CD4-positive, alpha-beta T cell treated with Interleukin-4 for 1 hour (primary cell): ENCODE measurements at places on chromosomes 2 and 18.

GRCh38 chr2:145012806-145013205 is 492.9 kb upstream of the ZEB2 start:
- DNase-seq, result no peak

DNA sequence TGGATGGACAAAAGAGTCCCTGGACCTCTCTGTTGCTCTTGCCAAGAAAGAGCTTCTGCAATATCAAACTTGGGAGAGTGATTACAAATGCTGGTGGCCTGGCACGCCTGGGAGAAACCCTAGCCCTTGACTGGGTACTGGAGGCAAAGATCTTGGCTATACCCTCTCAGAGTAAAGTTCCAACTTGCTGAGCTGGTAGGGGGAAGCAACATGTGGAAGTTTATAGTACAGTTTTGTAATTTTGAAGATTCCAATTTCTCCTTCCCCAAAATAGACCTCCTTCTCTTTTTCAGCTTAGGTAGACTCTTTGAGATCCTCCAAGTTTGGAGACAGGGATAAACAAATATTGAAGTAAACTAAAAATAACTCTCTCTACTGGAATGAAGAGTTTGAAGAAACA is 645.3 kb downstream of the NR4A2 start:
- DNase-seq, result no peak

DNA sequence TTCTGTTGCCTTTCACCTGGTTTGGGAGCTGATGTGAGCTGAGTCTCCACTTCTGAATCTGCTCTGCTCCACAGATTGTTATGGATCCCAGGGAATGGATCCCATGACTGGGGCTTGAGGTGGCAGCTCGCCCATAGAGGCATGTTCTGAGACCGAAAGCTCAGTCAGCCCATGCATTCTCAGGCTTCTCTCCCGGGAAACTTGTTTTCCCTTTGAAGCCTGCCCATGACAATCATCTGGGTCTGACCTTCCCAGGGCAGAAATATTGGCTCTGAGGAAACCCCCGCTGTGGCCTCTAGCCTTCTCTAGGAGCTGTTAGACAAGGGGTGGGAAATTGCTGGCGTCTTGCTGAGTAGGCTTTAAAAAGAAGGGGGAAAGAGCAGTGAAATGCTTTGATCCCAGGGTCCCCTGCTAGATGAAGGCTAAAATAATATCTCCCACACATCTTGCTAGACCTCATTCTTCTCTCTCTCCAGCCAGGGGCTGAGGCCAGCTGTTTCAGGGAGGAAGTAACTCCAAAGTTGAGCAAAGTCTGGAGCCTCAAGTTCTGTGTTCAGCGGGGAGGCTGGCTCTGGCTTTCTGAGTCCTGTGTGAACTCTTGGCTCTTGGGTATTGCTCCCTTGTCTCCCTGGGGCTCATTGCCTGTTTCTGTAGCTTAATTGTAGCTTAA is 2.0 kb downstream of the VAMP8 start:
- no peak for DNase-seq

- DNase-seq, result no peak
Observed at GRCh38 chr2:121567957-121568409, 37.3 kb downstream of the RNU4ATAC start.

DNA sequence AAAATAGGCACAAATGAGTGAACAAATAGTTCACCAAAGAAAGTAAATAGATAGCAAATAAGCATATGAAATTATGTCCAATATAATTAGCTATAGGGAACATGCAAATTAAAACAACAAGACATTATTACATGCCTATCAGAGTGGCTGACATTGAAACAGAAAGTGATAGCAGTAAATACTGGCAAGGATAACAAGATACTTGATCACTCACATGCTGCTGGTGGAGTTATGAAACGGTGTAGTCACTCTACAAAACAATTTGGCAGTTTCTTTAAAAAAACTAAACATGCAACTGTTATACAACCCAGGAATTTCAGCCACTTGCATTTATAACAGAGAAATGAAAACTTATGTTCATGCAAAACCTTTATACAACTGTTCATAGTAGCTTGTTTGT is 439.2 kb upstream of the ACVR2A start:
- peak; percentile 3 for DNase-seq

GRCh38 chr2:24317491-24317920 is 42.8 kb downstream of the ITSN2 start:
- no peak for DNase-seq

DNA sequence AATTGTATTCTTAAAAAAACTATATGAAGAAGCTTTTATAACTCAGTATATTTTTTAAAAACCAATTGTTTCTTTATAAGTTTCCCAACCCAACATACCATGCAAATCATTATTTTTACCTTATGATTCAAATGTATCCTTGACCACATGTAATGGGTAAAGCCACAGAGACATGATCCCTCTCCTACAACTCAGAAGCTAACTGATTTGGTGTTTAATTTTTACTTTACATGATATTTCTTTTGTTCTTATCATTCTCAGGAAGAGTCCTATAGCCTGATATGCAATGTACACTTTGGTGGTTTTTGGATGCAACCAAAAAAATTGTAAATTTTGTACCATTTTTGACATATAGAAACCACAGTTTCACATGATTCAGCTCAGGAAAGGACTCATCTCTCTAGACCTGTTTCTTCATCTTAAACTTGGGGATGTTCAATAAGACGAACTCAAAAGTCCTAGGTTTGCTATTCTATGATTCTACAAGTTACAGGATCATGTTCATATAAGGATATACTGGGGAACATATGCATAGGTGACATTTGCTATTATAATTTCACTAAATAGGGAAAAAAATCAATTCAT is 85.2 kb upstream of the RBBP8 start:
- DNase-seq, result no peak

DNA sequence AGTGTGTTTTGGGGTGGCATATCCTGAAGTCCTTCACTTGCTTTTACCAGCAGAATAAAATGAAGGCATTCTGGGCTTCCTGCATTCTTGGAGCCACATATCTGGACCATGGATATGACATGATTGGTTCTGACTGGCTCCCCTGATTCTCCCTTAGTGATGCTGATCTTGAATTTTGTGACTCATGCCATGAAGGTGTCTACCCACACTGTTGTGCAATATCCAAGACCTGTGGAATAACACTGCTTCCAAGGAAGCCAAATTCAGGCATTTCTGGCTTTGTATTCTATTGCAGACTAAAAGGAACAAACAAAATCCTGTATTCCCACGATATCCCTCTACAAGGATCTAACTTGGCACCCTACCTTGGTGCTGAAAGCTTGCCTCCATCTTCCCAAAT is 125.8 kb downstream of the LYPD6B start:
- DNase-seq, result no peak
